Ovary (tissue), 10 donors: ENCODE measurements at places on chromosomes 11 and 22.

DNA sequence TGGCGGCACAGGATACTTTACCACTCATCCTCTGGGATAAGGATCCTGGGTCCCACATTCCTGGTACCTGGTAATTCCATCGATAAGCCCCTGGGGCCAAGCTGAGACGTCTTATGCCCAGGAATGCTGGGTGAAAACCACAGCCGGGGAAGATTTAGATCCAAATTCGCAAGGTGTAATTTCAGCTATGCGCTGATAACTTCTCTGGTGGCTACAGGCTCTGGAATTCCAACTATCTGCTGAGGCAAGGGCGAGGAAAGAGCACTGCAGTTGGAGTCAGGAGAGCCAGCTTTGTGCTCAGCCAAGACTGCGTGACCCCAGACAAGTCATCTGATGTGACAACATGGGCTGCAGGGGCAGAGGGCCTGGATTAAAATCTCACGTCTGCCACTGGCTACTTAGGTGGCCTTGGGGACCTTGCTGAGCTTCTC lies 9.9 kb upstream of the MYEOV start:
- no peak overlapping the region for H3K27ac ChIP-seq
- no peaks in the 10 kb centered on the region for H3K36me3 ChIP-seq
- no peak for DNase-seq
- no peak overlapping the region for H3K4me3 ChIP-seq
- no peaks in the 10 kb centered on the region for H3K4me1 ChIP-seq

DNA sequence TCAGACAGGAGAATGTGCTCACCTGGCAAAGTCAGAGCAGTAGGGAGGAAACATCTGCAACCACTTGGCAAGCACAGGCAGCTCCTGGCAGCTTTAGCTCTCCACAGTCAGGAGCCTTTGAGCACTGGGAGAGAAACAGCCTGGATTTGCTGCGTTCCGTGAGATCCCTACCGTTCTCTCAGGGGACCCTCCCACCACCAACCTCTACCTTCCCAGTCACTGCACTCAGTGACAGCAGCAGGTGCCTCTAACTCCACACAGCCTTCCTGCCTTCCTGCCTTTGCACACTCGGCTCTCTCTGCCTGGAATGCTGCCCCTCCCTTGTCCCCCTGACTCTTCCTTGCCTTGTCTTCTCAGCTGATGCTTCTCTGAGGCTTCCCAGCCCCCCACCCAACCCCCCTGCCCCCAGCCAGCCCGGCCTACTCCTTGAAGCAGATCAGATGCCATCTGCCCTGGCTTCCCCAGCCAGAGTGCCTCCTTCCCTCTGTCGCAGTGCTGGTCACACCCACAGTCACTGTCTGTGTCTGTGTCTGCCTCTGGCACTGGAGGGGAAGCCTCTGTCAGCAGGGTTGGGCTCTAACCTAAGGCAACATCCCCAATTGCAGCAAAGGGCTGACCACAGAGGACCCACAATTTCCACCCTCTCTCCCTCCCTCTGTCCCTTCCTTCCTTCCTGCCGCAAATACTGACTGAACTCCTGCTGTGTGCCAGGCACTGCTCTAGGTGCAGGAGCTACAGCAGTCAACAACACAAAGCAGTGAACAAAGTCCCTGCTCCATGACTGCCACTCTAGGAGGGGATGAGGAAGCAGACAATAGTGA lies 14.9 kb upstream of the TSKU start:
- no peak overlapping the region for H3K4me3 ChIP-seq
- no peak overlapping the region for H3K27ac ChIP-seq
- peaks cover 32% of the 10 kb centered on the region for H3K4me1 ChIP-seq
- H3K36me3 ChIP-seq = no peaks in the 10 kb centered on the region
- H3K27me3 ChIP-seq = no peaks in the 10 kb centered on the region
- DNase-seq = peak; percentile 63

GRCh38 chr11:117929142-117929915 lies at the start of gene TMPRSS13:
TMPRSS13 (minus strand) TSS chr11:117929402; CDS start chr11:117929307, 95 bp downstream.
- no peak within 1 kb of the TSS for H3K4me3 ChIP-seq
- no peak for DNase-seq
- no peaks in the 10 kb centered on the region for H3K36me3 ChIP-seq

- H3K4me1 ChIP-seq = no peaks in the 10 kb centered on the region
- no peak overlapping the region for H3K4me3 ChIP-seq
- DNase-seq = no peak
- no peaks in the 10 kb centered on the region for H3K36me3 ChIP-seq
- no peak overlapping the region for H3K27ac ChIP-seq
Measured at GRCh38 chr11:7907121-7907520, 23.9 kb downstream of the OR10A6 start.

- H3K4me1 ChIP-seq = no peaks in the 10 kb centered on the region
- no peaks in the 10 kb centered on the region for H3K27me3 ChIP-seq
- no peak overlapping the region for H3K27ac ChIP-seq
- H3K36me3 ChIP-seq = no peaks in the 10 kb centered on the region
Measured at GRCh38 chr11:77303328-77303727, 1.8 kb upstream of the GDPD4 start.

DNA sequence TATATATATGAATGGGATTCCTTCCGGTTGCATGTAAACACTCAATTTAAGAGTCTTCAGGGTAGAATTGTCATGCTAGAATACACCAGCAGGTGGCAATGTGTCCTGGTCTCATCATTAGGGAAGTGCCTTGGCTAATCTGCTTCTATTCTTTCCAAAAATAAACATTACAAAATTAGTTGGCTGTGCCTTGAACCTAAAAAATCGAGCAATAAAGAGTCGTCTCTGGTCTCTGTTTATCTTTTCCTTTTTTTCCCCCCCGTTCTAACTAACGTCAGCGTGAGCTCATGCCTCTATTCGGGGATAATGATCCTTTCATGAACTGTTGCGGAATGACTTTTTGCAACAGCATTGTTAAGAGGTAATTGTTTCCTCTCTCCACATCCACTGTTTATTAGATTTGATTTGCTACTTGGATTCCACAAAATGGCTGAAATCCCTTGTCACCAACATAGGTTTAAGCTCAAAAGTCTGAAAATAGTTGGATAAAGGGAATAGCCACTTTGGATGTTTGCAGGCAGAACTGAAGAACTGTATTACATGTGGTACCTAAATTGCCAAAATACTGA lies 1.2 kb upstream of the ARHGEF12 start:
- peak overlapping the region; percentile 67 for H3K4me3 ChIP-seq
- peak; percentile 81 for DNase-seq
- H3K4me1 ChIP-seq = peaks cover 7% of the 10 kb centered on the region
- no peaks in the 10 kb centered on the region for H3K27me3 ChIP-seq
- peak overlapping the region; percentile 93 for H3K27ac ChIP-seq
- no peaks in the 10 kb centered on the region for H3K36me3 ChIP-seq

- H3K27ac ChIP-seq = no peak overlapping the region
- no peak for DNase-seq
- H3K4me1 ChIP-seq = peaks cover 11% of the 10 kb centered on the region
- no peak overlapping the region for H3K4me3 ChIP-seq
- no peaks in the 10 kb centered on the region for H3K27me3 ChIP-seq
Measured at GRCh38 chr22:29117799-29118477, 45.1 kb downstream of the KREMEN1 start.

DNA sequence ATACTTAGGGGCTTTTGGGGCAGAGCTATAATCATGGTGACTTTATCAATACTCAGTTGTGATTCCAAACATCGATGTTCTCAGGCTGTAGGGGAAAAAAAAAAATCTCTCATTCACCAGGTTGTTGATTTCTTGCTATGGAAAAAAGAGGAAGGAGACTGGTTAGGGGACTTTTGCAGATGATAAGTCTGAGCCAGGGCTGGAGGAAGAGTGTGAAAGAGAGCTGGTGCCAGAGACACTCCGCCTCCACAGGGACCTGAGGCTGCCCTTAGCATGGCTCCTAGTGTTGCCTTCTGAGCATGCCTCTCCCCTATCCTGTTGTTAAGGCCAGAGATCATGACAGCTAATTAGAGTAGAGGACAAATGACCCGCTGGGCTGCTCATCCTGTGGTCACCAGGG lies 16.9 kb downstream of the UPB1 start:
- no peak overlapping the region for H3K4me3 ChIP-seq
- no peaks in the 10 kb centered on the region for H3K27me3 ChIP-seq
- H3K27ac ChIP-seq = no peak overlapping the region
- H3K4me1 ChIP-seq = no peaks in the 10 kb centered on the region

GRCh38 chr22:17922925-17923903 lies 101.1 kb downstream of the MICAL3 start:
- H3K36me3 ChIP-seq = no peaks in the 10 kb centered on the region
- peak; percentile 62 for DNase-seq
- peak overlapping the region; percentile 55 for H3K27ac ChIP-seq
- H3K4me1 ChIP-seq = peaks cover 56% of the 10 kb centered on the region

DNA sequence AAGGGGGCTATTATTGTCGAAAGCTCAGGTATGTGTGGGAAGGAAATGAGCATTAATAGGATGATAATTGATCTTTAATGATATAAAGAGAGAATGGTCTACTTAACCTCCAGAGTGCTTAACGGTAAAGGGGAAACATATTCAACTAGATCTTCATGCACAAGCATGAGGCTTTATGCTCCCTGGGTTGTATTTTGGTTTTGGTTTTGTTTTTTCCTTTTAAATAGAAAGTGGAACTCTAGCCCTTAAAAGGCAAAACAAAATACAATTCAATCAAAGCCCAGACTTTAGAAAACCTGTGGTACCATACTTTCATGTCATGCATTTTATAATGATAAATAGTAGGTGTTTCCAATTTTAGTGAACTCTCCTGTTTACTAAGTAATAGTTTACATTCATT lies 622.7 kb downstream of the METTL15 start:
- H3K36me3 ChIP-seq = no peaks in the 10 kb centered on the region
- no peak overlapping the region for H3K27ac ChIP-seq
- no peak for DNase-seq
- H3K4me3 ChIP-seq = no peak overlapping the region
- no peaks in the 10 kb centered on the region for H3K4me1 ChIP-seq

- H3K27me3 ChIP-seq = no peaks in the 10 kb centered on the region
- H3K4me3 ChIP-seq = no peak overlapping the region
- DNase-seq = no peak
- H3K4me1 ChIP-seq = no peaks in the 10 kb centered on the region
- no peaks in the 10 kb centered on the region for H3K36me3 ChIP-seq
Measured at GRCh38 chr11:69891421-69892236, 72.4 kb upstream of the FGF3 start.

DNA sequence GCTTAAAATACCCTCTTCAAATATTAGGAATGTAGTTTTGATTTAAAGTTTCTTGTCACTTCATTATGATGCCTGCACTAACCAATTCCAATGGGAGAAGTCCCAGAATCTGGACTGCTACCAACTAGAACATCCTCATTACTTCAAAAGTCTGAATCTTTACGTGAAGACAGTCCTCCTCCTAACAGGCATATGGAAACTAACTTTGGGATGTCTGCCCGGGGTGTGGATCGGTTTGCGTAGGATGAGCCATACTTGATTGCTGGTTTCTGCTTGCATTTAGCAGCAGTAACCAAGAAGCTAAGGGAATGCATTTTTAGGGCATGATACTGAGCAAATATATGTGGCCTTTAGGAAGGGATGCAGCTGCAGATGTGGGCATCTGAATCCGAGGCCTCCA lies 177.1 kb downstream of the LRRC4C start:
- H3K36me3 ChIP-seq = no peaks in the 10 kb centered on the region
- no peaks in the 10 kb centered on the region for H3K27me3 ChIP-seq
- H3K4me1 ChIP-seq = no peaks in the 10 kb centered on the region
- no peak for DNase-seq
- H3K27ac ChIP-seq = no peak overlapping the region
- H3K4me3 ChIP-seq = no peak overlapping the region

- no peaks in the 10 kb centered on the region for H3K4me1 ChIP-seq
- no peak for DNase-seq
- H3K27me3 ChIP-seq = no peaks in the 10 kb centered on the region
- H3K4me3 ChIP-seq = no peak overlapping the region
- H3K27ac ChIP-seq = no peak overlapping the region
Measured at GRCh38 chr11:2483426-2483825, 38.6 kb downstream of the KCNQ1 start.

DNA sequence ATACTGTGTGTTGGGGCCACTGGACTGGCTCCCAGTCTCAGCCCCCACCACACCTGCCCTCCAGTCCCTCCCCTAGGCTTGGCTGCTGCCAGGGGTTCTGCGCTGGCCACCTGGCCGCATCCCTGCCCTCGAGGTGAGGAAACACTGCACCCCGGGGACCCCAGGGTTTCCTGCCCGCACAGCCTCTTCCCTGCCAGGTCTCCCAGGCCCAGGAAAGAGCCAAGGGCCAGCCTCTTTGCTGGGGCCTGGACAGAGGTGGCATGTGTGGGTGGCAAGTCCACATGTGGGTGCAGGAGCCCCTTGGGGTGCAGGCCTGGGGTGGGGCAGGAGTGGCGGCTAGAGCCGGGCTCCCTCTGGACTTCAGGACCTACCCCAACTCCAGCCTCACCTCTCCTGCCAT lies 2.5 kb downstream of the EPS8L2 start:
- no peaks in the 10 kb centered on the region for H3K27me3 ChIP-seq
- no peaks in the 10 kb centered on the region for H3K36me3 ChIP-seq
- no peak overlapping the region for H3K27ac ChIP-seq

- H3K36me3 ChIP-seq = no peaks in the 10 kb centered on the region
- no peak overlapping the region for H3K27ac ChIP-seq
- no peaks in the 10 kb centered on the region for H3K27me3 ChIP-seq
- no peak overlapping the region for H3K4me3 ChIP-seq
Measured at GRCh38 chr22:28815111-28815510, 14.7 kb upstream of the XBP1 start.

DNA sequence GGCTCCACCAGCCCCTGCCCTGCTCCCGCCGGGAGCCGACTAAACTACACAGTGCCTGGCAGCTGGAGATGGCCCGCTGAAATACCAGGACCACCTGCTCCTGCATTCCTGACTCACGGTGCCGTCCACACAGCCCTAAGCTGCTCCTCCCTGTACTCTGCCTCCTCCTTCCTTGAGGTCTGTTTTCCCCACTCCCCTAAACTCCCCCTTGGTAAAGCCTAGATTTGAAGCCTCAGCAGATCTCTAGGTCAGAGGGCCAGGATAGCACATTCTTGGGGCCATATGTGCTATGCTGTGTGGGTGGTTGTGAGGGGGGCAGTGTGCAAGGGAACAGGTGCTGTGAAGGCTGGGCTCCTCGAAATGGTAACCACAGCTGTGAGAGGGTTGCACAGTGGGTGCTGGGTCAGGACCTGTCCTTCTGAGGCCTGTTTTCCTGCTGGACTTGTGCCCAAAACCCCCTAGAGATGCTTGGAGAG lies 9.7 kb downstream of the LRFN4 start:
- no peaks in the 10 kb centered on the region for H3K36me3 ChIP-seq
- no peak overlapping the region for H3K4me3 ChIP-seq
- no peaks in the 10 kb centered on the region for H3K4me1 ChIP-seq

GRCh38 chr22:45817745-45818423 lies 146.2 kb downstream of the ATXN10 start:
- no peak for DNase-seq
- H3K4me3 ChIP-seq = no peak overlapping the region
- H3K27me3 ChIP-seq = no peaks in the 10 kb centered on the region
- no peak overlapping the region for H3K27ac ChIP-seq
- no peaks in the 10 kb centered on the region for H3K36me3 ChIP-seq
- H3K4me1 ChIP-seq = no peaks in the 10 kb centered on the region

DNA sequence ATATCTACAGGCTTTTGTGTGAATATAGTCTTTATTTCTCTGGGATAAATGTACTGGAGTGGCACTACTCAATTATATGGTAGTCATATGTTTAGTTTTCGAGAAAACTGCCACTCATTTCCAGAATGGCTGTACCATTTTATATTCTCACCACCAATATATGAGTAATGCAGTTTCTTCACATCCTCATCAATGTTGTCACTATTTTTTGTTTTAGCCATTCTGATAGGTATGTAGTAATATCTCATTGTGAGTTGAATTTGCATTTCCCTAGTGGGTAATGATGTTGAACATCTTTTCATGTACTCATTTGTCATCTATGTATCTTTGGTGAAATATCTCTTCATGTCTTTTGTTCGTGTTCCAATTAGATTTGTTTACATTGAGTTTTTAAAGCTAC lies 18.0 kb downstream of the ACRV1 start:
- H3K4me1 ChIP-seq = no peaks in the 10 kb centered on the region
- H3K36me3 ChIP-seq = no peaks in the 10 kb centered on the region
- no peak overlapping the region for H3K4me3 ChIP-seq
- H3K27me3 ChIP-seq = no peaks in the 10 kb centered on the region
- H3K27ac ChIP-seq = no peak overlapping the region
- DNase-seq = no peak
